ENCODE measurements at places on chromosomes 3 and 15.

DNA sequence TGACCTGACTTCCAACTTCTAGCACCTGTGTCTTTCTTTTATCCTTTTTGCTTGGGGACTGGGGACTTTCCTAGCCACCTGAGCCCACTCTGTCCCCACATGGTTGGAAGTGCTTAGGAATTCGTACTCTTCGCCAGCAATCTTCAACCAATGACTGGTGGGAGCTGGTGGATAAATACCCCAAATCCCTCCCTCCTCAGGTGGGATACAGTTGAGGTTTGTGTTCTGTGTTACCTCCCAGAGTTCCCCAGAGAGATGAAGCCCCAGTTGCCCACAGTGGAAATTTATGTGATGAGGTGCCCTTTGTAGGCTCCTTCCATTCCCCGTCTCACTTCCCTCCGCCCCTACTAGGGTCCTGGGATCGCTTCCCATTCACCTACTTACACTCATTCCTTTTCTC, 40.1 kb upstream of the CFAP161 start:
- no peak for DNase-seq

DNA sequence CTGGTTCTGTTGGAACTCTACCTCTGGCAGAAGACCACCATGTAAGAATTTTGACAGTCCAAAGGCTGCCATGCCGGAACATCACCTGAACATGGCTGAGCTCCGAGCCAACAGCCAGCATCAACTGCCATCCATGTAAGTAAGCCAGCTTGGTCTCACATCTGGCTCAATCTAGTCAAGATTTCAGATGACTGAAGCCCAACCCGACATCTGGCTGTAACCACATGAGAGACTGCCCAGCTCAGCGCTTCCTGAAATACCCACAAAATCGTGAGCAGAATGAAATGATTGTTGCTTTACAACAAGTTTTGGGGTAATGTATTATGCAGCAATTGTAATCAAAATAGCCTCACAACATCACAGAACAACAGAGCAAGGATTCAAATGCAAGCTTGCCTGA, 32.9 kb downstream of the GHSR start:
- no peak for DNase-seq

DNA sequence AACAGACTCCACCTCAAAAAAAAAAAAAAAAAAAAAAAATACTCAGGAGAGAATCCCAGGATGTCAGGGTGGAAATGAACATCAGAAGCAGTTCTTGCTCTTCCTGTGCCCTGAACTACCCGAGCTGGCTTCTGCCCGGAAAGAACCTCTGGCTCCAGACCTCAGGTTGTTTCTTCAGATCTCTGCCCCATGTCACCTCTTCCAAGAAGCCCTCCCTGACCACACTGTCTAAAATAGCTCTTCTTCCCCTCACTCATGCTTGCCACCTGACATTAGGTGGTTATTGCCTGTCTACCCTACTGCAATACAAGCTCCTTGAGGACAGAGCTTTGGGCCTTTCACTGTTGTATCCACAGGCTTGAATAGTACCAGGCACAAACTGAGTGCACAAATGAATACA, 8.2 kb downstream of the TKT start:
- no peak for DNase-seq

DNA sequence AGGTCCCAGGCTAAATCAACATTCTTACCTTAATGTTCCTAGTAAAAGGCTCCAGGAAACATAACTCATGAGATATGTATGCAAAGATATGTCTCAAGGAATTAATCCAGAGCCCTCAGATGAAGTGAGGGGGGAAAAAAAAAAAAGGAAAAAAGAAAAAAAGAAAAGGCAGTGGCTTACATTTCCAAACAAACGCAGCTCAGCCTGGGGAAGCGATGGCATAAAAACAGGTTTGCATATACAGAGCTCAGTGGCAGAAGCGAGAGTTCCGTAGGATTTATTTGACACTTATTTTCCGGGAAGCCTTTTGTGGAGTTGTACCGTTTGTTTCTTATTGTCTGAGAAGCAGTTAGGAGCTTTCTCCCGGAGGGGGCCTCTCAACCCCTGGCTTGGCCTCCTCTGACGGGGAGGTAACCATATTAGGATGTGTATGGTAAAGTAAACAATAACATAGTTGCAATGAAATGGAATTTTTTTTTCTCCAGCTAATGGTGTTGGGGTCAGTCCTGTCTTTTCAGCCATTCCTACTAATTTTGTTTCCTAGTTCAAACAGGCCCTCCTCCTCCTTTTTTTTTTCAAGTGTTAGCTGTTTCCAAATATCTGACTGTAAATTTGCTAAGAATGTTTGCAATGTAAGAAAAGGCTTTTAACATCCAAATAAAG, 338.6 kb downstream of the FOXP1 start:
- DNase-seq = no peak

- no peak for DNase-seq
These were observed 101.5 kb downstream of the ATP8B4 start for GRCh38 chr15:50017522-50017921.

DNA sequence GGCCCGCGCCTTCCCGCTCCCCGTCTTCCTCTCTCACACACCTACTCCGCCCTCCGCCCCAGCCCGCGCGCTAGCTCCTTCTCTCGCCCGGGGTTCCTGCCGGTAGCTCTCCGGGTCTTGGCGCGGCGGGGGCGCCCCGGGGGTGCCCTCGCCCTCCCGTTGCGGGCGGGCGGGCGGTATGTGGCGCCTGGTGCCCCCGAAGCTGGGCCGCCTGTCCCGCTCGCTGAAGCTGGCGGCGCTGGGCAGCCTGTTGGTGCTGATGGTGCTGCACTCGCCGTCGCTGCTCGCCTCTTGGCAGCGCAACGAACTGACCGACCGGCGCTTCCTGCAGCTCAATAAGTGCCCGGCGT, 507 bp downstream of the DIPK2A start:
- no peak for DNase-seq

GRCh38 chr3:71944482-71945065, 159.6 kb upstream of the PROK2 start:
- no peak for DNase-seq

- no peak for DNase-seq
These were observed 42.5 kb upstream of the DYNC1LI1 start for GRCh38 chr3:32613183-32613582.

DNA sequence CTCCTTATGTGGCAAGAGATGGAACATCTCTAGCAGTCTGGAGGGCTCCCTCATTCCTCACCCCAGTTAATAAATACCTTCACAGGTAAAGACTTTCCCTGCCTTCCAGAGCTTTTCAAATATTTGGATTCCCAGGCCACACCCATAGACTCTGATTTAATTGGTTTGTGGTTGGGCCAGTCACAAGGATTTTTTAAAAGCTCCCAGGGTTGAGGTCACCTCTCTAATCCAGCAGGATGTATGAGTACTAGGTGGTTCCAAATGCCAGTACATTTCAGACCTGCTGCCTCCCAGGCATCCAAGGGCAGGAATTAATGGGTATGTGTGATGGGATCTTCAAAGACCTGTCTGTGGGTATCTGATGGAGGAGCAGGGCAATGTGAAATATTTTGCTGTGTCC, 312.8 kb downstream of the CLSTN2 start:
- no peak for DNase-seq

DNA sequence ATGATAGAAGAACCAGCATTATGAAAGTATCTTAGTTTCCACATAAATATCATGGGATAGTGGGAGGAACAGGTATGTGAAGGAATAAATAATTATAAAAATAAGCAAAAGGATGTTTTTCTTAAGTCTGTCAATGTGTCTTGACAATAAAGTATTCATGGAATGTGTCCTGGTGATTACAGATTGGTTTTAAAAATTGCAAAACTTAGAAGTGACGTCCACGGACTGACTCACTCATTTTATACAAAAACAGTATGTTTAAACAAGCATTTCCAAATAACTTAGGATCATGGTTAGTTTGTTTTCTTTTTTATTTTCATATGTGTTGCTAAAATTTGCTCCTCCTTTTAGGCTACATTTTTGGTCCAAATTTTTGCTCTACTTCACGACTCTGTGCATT, 687.0 kb upstream of the NECTIN3 start:
- no peak for DNase-seq

- no peak for DNase-seq
These were observed 58.8 kb downstream of the AMOTL2 start for GRCh38 chr3:134315286-134316106.

DNA sequence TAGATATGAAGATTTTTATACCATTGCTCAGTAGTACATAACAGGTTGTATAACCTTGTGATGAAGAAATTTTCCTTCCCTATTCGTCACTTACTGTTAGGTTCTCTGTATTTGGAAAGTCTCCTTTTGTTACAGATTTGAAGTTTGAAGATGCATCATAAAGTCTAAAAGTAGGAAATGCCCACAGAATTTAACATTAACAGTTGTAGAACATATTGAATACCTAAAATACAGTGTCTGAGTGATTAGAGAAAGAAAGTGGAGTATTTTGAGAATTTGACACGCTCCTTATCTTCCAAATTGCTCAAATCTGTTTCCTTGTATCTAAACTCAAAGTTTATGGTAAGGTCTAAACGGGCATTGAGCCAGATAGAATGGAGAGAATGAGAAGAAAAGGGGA, 111.3 kb downstream of the MBNL1 start:
- no peak for DNase-seq

- no peak for DNase-seq
These were observed 21.4 kb upstream of the SRP14 start for GRCh38 chr15:40060236-40060961.

DNA sequence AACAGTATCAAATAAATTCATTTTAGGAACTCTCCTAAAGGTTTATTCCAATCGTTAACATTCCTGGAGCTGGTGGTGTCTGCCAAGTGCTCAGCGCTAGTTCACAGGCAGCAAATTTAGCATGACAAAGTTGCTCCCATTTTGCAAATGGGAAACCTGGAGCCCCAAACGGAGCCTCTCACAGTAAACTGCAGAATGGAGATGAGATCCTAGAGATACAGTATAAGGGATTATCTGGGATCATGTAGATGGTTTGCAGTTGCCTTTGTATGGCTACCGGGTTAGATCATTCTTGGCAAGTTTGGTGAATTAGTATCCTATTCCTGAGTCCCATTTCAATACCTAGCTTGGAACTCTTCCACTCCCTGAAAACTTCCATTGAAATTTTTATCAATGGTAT, 173.7 kb downstream of the CDIN1 start:
- DNase-seq = no peak

- DNase-seq = no peak
These were observed 45.0 kb downstream of the GPR176 start for GRCh38 chr15:39874890-39875549.

DNA sequence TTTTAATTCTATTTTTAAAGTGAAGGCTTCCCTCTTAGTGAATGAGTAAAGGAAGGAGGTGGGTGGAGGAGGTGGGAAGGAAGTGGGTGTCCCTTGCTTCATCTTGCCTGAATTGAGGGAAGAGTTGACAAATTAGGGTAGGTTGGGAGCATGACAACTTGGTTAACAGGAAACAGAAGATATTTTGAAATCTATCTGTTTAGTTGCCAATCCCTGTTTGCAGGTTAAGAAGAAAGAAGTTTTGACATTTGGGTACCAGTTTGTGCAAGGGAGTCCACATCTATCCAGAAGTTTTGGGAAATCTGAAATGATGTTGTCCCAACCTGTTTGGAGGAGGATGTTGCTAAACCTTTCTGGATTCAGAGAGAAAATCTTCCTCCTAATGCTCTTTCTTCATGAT, 204.1 kb upstream of the SUCLG2 start:
- no peak for DNase-seq

DNA sequence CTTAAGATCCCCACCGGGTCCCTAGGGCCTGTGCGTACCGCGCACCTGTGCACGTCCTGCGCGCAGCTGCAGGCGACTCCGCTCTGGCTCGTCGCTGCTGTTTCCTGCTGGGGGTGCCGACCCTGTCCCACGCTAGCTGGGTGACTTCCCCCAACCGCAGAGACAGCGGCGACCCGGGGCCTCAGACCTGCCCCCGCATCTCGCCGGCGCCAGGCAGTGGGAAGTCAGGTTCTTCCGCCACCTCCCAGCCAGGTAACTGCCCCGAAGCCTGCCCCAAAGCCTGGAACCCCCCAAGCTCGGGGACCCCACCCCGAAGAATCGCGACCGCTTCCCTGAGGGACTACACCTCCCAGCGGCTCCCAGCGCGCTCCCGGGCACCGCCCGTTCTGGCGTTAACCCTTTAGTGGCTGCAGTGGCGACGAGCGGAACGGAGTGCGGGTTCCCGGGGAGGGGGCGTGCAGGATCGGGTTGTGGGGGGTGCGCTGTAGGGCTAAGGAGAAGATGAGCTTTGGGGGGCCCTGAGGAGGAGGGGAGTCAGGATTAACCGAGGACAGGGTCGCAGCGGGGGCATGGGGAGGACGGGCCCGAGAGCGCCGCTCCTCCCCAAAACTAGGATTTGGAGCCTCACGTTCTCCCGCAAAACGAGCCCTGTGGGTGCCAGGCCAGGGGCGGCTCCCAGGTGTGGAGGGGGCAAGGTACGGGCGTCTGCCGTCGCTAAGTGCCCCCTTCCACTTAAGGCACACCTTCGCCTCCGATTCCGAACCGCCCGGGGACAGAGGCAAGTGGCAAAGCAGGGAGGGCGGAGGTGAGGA, 589 bp downstream of the NEIL1 start:
- DNase-seq = no peak

DNA sequence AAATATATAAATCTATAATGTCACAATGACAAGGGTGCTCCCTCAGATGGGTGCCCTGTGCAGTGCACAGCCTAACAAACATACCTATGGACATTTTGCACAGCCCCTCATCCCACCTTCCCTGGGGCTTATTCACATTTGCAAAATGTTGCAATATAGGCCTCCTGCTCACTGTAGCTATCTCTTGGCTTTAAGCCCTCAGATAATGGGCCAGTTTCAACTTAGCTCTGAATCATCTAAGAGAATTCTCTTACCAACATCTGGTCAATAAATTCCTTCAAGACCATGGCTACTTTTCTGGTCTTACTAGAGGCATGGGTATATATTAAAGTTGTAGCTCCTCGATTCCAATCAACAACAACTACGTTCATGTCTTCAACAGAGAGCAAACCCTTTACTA, 17.9 kb downstream of the LIPH start:
- DNase-seq = no peak

DNA sequence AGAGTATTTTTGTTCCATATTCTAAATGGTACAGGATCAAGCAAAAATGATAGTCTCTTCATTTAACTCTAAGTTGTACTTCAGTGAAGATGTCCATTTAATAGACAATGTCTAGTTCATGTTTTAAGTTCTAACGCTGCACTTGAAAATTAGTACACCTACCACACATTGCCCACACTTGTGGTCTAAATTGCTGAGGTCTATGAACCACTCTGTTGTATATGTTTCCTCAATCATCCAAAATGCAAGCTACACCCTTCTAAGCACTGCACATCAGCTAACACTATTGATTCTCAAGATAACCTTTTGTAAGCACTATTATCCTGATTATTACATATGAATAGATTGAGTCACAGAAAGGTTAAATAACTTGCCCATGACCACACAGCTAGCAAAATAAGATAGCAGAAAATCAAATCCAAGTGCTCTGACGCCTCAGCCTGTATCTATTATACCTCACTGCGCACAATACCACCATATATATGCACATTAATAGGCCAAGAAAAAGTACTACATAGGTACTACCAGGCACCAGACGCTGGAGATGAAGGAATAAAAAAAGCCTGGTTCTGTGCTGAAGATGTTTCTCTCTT, 6.4 kb downstream of the GOLIM4 start:
- no peak for DNase-seq

DNA sequence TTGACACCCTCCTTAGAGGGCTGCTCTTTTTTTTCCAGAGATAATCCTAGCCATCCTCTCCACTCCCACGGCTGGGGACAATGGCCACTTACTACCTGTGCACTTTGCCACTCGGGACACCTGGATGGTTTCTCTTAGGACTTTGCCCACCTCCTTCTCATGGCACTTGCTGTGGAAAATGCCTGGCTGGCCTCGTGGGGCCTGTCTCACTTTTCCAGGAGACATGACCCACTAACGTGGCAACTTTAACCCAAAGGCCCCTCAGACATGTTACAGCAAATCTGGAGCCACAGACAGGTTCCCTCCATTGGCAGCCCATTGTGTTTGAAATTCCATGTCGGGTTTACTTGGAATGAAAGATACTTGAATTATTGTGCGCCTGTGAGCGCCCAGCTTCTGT, 29.4 kb upstream of the ESYT3 start:
- DNase-seq = no peak

Data from activated CD4-positive, CD25-positive, alpha-beta regulatory T cell treated with anti-CD3 and anti-CD28 coated beads, Interleukin-2, amount 50 U/mL, for 16 hours (primary cell).